Activated CD4-positive, alpha-beta memory T cell treated with anti-CD3 and anti-CD28 coated beads, Interleukin-2, amount 10 ng/mL, durations not matched to agents 7 days and 5 days (primary cell): ENCODE measurements at places on chromosomes 2 and 18. TPM values are rescaled to one million over a fixed set of nuclear protein-coding genes. Genes with fewer than 3 reads are reported as not detected.

The DSEL gene
- 0.18 TPM for total RNA-seq

The NYAP2 gene
- not detected for total RNA-seq

The ASPRV1 gene
- 0.98 TPM for total RNA-seq

The CCDC68 gene
- 0.13 TPM for total RNA-seq

- DNase-seq: no peak
Observed at GRCh38 chr2:140512106-140512505, 1618.7 kb downstream of the LRP1B start.

GRCh38 chr2:152037743-152038435 is 61.0 kb downstream of the CACNB4 start:
- no peak for DNase-seq

GRCh38 chr2:95049961-95050360 is 24.5 kb downstream of the MAL start:
- no peak for DNase-seq

DNA sequence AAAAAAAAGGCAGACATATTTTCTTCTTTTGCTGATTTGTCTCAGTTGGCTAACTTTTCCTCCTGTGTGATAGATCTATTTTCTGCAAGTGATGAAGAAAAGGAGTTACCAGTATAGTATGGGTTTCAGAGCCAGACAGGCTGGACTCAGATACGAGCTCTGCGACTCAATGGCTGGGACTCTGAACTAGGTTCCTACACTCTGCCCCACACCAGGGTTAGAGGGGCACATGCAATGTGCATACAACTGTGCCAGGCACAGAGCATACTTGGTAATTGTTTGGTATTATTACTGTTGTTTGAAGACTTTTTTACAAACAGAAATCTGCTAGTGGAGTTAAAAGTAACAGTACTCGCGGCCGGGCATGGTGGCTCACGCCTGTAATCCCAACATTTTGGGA is 21.8 kb downstream of the RNF149 start:
- no peak for DNase-seq

GRCh38 chr2:172833898-172834297 is 98.3 kb downstream of the RAPGEF4 start:
- no peak for DNase-seq

- no peak for DNase-seq
Observed at GRCh38 chr2:165277295-165277694, 38.1 kb downstream of the SCN2A start.

DNA sequence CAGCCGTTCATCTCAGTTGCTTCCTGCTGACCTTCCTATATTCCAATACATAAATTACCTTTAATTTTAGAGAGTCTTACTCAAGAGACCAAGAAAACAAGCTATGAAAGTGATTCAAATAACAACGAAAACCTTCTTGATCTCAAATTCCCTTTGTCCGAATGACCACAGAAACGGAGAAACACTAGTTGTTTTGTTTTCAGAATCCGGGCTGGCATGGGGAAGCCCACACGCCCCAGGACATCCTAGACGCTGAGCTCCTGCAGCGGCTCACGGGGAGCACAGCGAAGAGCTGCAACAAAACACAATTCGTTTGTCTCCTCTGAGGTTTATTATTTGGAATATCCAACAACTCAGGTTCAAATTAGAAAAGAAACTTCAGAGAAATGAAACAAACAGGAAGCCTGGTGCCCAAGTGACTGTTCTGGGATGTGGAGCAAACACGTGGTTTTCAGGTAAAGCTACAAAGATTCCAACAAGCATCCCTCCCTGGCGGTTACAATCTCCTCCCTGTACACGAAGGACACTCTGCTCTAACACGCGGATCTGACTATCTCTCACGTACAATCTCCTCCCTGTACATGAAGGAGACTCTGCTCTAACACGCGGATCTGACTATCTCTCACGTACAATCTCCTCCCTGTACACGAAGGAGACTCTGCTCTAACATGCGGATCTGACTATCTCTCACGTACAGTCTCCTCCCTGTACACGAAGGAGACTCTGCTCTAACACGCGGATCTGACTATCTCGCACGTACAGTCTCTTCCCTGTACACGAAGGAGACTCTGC is 237.5 kb downstream of the TWIST2 start:
- DNase-seq: no peak
